ENCODE measurements at places on chromosomes 7 and 10.

- DNase-seq = no peak
These were observed 117.5 kb upstream of the COL1A2 start for GRCh38 chr7:94277236-94277635.

DNA sequence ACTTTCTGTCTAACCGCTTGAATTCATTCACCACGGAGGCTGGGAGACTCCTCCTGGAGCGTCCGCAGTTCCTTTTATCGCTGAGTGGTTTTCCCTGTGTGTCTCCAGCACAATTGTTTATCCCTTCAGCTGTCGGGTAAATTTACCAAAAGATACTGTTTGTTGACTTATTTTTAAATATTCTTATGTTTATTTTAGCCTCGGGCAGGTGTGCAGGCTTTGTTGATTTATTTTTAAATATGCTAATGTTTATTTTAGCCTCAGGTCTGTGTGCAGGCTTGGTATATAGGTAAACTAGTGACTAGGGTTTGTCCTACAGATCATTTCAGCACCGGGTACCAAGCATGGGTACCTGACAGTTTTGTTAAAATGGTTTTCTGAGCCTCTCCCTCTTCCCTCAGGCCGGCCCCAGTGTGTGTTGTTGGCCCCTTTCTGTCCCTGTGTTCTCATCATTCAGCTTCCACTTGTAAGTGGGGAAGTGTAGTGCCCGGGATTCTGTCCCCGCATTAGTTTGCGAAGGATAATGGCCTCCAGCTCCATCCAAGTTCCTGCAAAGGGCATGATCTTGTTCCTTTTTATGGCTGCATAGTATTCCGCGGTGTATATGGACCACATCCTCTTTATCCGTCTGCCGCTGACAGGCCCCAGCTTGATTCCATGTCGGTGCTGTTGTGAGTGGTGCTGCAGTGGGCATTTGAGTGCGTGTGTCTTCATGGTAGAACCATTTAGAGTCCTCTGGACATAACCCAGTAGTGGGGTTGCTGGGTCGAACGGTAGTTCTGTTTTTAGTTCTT is 5.3 kb downstream of the GET4 start:
- DNase-seq = no peak

GRCh38 chr7:17039372-17039771 is 157.6 kb upstream of the AGR3 start:
- no peak for DNase-seq

- no peak for DNase-seq
These were observed 612.7 kb upstream of the ZWINT start for GRCh38 chr10:56973766-56974165.

GRCh38 chr7:95508780-95509179 is 23.0 kb downstream of the ASB4 start:
- no peak for DNase-seq
